ENCODE measurements at places on chromosomes 1 and 21.

DNA sequence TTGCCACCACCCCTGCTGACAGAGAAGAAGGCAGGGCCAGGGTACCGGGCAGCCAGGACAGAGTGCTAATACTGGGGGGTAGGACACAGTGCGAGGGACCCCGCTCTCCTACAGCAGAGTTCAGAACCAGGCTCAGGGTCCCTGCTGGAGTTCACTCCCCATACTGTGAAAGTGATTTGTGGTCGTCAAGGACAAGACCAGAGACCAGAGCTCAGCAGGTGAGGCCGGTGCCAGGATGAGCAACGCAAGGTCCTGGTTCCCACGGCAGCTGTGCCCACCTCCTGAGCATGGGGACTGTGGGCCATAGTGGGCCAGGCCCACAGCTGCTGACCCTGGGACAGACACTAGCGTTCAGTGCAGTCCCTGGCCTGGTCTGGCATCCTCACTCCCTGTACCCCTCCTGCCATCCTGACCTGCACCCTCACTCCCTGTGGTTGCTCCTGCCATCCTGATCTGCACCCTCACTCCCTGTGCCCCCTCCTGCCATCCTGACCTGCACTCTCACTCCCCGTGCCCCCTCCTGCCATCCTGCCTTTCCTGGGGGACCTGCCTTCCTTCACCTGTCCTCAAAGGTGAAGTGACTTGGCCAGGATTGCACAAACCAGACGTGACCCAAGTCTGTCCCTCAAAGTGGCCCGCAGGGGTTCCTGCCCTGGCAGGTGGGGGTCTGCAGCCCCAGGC is 13.8 kb upstream of the PTTG1IP start:
- no peak for DNase-seq

DNA sequence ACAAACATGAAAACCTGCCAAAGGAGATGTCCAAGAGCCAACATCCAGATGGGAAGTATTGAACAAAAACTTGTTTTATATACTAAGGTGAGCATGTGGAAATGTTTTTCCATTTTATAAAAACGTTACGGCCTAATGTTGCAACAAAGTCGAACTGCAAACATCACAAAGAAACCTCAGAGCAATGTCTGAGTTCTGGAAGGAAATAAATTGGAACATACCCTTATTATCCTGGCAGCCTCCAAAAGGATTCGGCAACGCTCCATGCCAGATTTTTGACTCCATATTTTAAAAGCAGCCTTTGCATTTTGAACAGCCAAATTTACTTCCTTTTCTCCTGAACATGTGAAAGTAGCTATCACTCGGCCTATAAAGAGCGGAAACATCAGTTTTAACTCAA is 3.3 kb downstream of the ALDH9A1 start:
- DNase-seq = no peak

GRCh38 chr21:39601187-39601928 is 11.4 kb upstream of the B3GALT5 start:
- no peak for DNase-seq

GRCh38 chr1:75521658-75522057 is 89.3 kb downstream of the SLC44A5 start:
- DNase-seq = no peak

DNA sequence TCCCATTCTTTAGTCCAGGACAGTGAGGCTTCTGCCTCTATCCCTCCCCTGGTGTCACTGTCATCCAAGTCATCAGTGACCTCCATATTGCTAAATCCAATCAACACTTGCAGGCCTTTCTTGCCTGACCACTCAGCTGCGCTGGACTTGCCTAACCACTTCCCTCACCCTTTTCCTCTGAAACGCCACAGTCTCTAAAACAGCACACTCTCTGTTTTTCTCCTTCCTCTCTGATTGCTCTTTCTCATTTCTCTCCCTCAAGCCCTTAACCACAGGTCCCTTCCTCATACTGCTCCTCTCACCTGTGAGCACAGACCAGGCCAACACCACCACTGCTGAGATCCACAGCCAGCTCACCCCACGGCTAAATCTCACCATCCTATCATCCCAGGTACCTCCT is 17.5 kb downstream of the TAL1 start:
- DNase-seq = no peak

Data from CD4-positive, alpha-beta T cell treated with Interleukin-10 for 1 hour (primary cell).